ENCODE measurements at places on chromosomes 3 and 15.

GRCh38 chr3:132781922-132782321 is 59.7 kb upstream of the NPHP3 start:
- DNase-seq, result no peak

DNA sequence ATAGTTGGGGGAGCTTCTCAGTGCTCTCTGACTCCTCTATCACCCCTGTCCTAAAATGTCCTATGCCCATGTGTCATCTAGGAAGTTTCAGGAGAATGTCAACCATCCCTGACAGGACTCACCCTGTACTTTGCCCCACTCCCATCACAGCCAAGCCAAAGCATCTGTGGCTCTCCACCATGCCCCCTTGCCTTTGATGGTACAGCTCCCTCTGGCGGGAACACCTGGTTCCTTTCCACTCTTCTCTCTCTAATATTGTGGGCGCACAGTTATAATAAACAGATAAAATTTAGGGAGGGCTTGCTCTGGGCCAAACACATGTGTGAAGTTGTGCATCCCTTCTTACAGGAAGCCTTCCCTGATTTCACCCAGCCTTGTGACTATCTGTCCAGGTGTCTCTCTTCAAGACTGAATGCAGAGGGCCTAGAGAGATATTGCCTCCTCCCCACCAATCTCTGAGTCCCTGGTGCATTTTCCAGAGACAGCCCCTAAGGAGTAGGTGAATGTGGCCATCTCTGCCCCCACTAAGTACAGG is 62.8 kb downstream of the ISG20 start:
- no peak for DNase-seq

- DNase-seq, result no peak
These were observed 104.1 kb downstream of the SERPINI1 start for GRCh38 chr3:167839460-167840134.

DNA sequence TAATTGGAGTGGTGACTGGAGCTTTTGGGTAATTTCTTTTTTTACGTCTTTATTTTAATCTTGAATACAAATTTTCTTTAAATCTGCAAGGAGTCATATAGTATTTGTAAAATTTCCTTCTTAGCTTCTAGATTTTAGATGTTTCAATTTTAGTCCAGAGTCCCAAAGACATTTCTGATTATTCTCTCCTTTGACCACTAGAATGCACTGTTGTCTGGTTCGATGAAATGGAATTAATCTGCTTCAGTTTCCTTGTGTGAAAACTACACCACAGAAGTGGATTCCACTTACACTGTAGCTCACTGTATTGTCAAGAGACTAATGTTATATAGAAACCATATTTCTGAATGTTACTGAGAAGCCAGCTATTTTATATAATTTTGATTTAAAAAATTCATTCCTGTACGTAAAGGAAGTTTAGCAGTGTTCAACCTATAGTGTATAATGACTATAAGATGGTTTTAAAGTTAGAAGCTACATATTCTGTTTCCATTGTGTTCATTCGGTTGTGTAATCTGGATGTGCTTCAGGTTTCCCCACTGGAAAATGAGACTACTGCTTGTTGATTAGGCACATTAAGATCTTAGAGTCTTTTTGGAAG is 6.1 kb downstream of the GRAMD1C start:
- peak; percentile 90 for DNase-seq

- DNase-seq, result no peak
These were observed 29.0 kb downstream of the GYG1 start for GRCh38 chr3:149020196-149020838.

DNA sequence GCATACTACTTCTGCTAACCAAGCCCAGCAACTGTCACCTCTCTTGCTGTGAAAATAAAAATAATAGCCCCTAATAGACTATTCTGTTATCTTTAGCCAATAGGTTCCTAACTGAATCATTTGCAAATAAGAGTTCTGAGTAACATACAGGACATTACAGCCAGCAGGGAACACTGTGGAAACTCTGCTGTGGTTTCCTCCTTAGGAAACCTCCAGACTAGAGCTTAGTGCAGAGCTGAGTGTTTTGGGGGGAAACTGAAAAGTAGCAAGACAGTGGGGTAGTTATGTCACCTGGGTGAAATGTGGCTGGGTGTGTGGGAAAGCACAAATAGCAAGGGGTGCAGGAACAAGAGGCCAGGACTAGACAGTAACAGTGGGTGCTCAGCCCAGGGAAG is 32.4 kb downstream of the DZIP1L start:
- no peak for DNase-seq

DNA sequence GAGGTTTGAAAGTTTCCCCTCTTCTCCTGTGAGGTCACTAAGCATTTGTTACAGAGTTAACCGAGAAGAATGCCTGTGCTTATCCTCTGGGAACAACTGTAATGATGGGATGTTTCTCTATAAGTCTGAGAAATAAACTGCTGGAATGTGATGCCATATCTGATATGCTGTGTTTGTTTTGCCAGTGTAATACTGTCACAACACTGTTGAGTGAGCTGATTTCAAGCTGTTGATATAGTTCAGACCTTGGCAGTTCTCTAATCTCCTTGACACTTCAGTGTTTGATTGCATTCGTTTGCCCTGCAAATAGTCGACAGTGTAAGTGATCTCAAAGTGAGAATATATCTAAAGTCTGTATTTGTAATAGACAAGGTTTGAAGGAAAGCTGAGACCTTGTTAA is 73.3 kb downstream of the PTPRG start:
- DNase-seq, result no peak

GRCh38 chr3:72120039-72120438 is 335.1 kb upstream of the PROK2 start:
- DNase-seq, result no peak

- DNase-seq, result no peak
These were observed 66.0 kb downstream of the SPTSSB start for GRCh38 chr3:161305095-161305991.

DNA sequence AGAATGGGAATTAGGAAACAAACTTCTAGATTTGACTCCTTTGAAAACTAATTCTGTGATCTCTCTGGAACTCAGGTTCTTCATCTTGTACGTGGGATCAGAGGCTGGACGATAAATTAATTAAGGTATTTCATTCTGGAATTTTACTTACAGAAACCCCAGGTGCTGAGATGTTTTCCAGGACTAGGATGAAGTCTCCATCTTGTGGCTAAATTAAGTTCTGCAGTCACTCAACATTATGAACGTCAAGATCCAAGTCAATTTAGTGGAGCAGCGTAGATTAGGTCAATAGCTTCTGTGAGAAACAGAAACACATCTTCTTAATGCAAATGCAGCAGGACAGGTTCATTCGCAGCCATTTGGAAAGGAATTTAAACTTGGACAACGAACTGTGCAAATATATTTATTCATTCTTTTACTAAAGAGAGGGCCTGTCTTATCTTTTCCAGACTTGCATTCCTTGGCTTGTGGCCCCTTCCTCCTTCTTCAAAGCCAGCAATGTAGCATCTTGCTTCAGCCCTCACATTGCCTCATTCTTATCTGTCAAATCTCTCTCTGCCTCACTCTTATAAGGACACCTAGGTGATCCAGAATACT is 26.7 kb upstream of the TMC3 start:
- peak; percentile 66 for DNase-seq

DNA sequence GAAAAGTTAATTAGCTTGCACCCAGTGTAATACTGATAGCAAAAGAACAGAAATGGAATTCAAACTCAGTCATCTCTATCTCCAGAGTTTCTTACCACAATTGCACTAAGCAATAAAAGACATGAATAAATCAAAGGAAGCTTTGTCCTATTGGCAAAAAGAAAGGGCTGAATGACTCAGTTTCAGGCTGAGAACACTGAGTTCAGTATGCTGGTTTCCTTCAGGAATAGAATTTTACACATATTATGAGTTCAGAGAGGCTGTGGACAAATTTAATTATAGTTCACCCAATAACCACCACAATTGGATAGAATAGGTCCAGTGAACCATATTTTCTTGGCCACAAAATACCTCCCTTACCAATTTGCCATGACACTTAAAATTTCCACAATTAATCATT is 249.7 kb downstream of the KCNMB2 start:
- no peak for DNase-seq

- no peak for DNase-seq
These were observed 20.3 kb upstream of the PROK2 start for GRCh38 chr3:71805199-71805598.

DNA sequence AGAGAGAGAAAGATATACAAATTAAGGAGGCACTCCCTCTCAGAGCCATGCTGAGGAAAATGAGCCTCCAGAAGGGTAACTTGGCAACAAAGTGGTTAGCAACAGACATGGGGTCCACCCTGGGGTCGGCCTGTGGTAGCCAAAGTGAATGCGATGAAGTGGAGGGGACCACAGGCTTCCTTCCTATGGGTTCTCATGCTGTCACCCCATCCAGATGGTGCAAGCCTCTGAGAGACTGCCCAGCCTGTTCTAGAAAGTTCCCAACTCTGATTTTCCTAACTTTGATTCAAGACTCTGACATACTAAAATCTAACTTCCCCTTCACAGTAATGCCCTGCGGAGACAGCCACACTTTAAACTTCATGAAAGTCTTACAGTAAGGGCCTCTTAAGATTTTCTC is 18.2 kb upstream of the LACTB start:
- no peak for DNase-seq

DNA sequence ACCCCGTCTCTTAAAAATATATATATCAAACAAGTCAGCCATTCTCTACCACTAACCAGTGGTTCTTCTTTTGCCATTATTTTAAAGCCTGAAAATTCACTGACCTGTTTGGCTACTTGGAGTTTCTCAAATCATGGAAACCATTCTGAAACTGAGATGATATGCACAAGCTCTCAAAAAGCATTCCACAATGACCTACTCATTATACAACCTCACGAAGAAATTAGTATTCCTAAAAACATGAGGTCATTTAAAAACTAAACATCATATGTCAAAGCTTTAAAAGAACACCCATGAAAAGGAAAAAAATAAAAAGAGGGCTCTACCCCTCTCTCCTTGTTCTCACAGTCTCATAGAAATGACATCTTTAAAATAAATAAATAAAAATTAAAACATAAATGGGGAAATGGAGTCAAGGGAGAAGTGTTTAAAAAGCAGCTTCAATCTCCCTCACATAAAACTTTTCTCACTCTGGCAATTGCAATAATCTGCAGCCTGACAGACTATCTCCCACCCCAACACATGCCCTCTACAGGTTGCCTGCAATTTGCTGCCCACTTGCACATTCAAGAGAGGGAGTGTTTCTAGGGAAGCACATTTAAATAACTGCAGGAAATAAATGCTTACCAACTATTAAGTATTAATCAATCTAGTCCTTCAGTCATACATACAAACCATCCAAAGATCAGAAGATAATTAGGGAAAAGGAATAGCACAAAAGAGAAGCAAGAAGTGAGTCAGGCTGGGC is 73.3 kb downstream of the TRANK1 start:
- DNase-seq, result no peak

DNA sequence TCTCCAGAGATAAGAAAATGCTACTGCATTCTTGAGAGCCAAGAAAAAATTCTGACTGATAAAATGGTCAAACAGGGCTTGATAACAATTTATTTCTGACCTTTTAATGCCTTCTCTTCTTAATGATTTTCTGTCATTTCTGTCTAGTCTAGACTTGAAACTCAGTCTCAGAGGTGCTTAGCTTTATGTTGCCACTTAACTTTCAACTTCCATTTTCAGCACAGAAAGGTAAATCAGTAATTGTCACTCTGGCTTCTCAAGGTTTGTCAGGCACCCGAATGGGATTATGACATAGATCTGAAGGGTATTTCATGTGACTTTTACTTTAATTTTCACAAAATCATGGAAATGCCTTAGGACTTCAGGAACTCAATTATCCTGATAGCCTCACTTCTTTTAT is 155.4 kb upstream of the GBE1 start:
- no peak for DNase-seq

DNA sequence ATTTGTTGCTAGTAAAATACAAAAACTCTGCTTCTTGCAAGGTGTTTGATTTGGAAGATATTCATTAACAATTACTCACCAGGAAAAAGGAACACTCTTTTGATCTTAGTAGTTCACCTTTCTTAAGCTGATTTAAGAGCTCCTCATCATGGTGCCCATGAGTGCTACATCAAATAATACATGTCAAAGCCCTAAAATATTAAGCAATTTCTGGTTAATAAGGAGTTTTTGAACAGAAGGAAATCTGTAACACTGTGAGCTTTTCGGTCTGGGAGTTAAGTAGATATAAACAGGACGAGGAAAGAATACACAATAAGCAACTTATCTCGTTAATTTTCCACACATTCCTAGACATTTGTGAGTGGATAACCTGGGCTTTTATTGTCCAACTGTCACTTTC is 83.9 kb upstream of the DCBLD2 start:
- DNase-seq, result no peak

GRCh38 chr3:183008303-183008702 is 28.0 kb upstream of the DCUN1D1 start:
- DNase-seq, result no peak

- no peak for DNase-seq
These were observed 58.8 kb upstream of the TRPM1 start for GRCh38 chr15:31160297-31160696.

DNA sequence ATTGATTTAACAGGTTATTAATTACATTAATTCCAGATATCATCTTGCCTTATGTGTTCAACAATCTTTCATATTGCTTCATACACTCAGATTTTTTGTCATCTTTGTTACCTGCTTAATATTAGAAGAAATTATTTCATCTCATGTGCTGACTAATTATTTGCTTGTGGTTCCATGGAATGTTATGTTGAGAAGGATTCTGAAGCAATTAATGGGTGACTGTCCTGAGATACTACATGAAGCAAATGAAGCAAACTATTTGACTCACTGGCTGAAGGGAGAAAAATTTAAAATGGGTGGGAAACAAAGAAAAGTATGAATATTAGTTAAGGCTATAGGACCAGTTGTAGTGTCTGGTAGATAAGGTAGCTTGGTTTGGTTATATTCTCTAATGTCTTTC is 443.8 kb upstream of the EPHA6 start:
- DNase-seq, result no peak

- no peak for DNase-seq
These were observed 1.8 kb upstream of the GPR171 start for GRCh38 chr3:151204530-151205402.

DNA sequence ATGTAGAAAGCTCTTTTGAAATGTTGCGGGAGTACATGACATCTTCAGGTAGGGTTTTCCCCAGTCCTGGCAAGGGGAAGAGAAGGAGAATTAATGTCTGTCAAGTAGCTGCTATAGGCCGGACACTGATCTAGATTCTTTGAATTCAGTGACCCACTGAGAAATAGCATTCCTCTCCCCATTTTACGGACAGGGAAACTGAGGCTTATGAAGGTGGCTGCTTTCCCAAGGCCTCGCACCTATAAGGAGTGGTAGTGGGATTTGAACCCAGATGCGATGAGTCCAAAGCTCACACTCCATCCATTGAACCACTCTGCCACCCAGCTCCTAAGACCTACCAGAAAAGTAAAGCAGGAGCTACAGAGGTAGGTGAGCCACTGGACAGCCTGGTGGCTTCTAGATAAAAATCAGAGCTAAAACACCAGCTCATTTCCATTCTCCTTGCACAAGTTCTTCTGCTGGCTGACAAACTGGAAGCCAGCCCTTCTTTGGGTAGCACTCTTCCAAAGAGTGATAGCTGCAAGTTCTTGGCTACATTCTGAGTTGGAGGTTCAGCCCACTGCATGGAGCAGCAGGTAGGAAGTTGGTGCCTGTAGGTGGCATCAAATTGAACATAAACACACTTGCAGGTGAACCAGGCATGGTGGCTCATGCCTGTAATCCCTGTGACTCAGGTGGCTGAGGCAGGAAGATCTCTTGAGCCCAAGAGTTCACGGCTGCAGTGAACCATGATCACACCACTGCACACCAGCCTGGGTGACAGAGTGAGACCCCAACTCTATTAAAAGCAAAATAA is 22.0 kb downstream of the ZNF710 start:
- no peak for DNase-seq

Data from NCI-H2171 treated with DMSO at 0.1 percent for 48 hours (cell line).